CD4-positive, alpha-beta memory T cell (primary cell): ENCODE measurements at places on chromosomes 7 and 10.

DNA sequence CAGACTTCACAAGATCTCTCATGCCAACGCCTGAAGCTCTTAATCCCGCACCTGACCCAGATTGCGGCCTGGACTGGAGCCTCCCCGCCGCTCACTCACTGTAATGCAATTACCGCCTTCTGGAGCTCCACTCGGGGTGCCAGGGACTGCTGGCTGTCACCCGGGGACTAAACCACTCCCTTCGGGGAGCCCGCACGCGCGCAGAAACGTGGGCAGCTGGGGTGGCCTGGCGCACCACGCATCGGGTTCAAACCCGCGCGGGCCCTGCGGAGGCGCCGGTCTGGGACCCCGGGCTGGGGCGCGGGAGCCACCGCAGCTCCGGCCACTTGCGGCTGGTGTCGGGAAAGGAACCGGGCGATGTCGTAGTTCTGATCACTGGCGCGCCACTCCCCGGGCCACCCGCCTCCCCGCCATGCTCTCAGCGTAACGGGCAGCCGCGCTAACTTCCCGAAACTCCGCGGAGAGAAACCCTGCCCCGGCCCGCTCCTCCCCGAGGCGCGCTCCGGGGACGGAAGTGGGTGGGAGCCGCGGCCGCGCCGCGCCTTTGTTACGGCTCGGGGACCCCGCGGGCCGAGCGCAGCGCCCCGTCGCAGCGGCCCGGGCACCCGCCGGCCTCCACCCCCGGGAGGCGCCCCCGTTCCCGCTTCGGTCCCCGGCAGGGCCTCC lies 100.3 kb upstream of the SVIL start:
- DNase-seq: peak; percentile 60

- no peak for DNase-seq
Observed at GRCh38 chr10:5942001-5942400, 35.3 kb downstream of the IL15RA start.

DNA sequence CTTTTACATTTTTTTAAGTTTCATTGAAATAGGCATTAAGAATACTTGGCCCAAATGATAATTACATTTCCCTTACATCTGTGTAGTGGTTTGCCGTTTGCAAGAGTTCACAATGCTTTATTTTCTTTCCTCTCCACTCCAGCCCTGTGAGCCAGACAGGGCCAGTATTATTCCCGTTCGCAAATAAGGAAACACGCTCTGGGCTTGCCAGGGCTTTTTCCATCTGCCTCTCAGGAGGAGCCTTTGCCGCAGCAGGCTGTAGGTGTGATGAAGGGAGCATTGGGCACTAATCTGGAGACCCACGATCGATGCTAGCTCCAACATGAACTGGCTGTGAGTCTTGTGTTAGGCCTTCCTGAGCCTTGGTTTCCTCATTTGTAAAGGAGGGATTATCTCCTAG lies 154.4 kb downstream of the GALNT17 start:
- DNase-seq: no peak

DNA sequence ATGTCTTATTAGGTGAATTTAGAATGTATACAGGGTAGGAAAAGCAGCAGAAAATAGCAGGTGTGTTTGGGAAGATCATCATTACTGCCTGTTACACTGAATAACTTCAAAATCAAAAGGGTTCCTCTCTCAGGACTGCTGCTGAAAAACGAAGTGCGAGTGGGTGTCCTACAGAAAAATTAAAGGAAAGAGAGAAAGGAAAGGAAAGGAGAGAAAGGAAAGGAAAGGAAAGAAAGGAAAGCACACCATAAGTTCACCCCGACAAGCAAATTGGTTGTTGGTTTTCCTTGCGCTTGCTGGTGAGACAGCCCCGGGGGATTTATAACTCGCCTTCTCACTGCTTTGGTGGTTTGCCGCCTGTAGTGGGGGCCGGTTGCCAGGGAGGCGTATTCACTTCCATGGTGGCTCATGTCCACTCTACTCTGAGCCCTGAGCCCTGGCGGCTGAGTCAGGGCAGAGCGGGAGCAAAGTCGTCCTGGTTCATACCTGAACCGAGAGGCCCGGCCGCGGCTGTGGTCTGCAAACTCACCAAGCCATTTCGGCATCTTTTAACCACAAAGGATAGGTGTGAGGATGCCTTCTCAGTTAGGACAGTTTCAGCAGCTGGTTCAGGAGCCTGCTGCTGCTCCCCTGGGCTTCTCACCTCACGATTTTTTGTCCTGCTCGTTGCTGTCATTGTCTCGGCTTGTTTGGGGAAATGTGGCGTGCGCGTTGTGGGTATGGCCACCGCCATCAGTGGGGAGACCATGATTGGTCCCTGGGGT lies 26.1 kb downstream of the INPP5A start:
- no peak for DNase-seq

DNA sequence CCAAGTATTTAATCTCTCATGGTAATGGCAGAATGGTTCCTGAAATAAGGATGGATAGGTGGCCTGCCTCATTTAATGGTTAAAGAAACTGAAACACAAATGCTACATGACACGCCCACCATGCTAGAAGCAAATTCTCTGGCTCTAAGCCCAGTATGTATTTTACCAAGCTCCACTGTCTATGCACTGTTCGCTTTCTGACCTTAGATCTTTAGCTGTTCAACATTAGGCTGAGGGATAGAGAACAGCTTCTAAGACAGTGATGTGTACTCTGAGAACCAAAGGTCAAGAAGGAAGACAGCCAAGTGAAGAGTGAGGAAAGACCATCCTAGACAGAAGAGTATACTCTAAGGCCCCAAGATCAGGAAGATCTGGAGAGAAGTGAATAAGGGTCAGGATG lies 26.6 kb downstream of the FAM3C start:
- no peak for DNase-seq

DNA sequence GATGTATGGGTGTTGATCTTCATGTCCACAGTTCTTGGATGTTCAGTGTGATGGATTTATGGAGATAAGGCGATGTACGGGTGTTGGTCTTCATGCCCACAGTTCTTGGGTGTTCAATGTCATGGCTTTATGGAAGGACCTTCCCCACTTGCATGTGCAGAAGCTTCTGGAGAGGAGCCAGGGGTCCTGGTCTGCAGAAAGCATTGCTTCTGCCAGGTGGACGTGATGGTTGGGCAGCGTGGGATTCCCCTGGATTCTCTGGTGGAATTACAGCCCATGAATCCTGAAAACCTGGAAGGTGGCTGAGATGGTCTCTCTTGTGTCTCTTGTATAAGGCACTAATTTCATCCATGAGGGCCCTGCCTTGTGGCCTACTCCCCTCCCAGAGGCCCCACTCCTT lies 183.7 kb upstream of the TCERG1L start:
- DNase-seq: no peak

DNA sequence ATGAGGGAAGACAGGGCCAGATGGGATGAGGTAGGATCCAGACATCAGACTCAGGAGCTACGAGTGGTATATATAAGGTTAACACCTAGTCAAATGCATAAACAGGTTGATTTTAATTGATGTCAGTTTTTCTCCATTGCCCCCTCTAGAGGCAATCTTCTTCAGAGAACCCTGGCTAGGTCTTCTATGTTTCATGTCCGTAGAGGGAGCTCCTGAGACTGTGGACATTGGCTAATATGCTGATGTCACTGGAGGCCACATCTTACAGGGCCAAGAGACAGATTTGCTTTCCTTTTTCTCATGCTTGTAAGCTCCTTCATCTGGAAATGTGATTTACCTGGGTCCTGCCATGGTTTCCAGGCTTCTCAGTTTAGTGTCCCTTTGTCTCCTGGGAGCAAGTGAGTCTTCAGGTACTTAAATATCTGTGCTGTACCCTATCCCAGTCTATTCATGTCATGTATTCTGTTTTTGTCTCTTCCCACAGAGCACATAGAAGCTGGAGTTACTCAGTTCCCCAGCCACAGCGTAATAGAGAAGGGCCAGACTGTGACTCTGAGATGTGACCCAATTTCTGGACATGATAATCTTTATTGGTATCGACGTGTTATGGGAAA lies 161.6 kb upstream of the PRSS1 start:
- peak; percentile 33 for DNase-seq

- DNase-seq: no peak
Observed at GRCh38 chr7:98368716-98369115, 32.2 kb downstream of the BAIAP2L1 start.

DNA sequence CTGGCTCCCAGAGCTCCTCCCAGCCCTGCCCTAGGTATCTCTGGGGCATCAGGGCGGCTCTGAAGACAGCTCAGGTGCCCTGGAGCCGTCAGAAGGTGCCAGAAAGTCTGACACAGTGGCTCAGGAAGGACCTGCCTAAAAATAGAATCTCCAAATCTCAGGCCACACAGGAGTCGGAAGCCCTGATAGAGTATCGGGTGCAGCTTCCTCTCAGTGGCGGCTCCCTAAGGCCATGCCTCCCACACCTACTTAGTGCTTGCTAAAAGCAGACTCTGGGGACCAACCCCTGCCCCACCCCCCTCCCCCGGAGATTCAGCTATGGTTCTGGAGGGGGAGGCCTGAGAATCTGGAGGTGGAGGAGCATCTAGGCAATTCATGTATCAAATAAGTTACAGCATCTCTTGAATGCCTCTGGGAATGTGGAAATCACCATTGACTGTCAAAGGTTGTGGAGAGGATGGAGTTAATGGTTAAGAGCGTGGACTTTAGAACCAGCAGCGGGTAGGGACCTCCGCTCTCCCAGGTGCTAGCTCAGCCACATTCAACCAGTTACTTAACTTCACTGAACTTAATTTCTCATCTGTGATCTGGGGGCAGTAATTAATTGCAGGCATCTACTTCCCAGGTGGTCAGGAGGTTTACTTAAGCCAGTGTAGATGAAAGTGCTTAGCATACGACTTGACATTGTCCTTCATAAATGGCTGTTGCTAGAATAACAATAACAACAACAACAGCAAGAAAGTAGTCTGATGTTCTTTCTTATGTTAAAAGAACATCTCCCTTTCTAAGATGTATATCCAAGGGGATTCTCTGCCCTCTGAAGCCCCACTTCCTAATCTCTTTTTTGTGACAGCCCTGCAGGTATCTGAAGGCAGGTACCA lies 38.6 kb upstream of the MXI1 start:
- no peak for DNase-seq

GRCh38 chr7:51950813-51951212 lies 634.2 kb upstream of the COBL start:
- no peak for DNase-seq

- DNase-seq: no peak
Observed at GRCh38 chr7:142146124-142146523, 34.6 kb downstream of the MGAM2 start.

DNA sequence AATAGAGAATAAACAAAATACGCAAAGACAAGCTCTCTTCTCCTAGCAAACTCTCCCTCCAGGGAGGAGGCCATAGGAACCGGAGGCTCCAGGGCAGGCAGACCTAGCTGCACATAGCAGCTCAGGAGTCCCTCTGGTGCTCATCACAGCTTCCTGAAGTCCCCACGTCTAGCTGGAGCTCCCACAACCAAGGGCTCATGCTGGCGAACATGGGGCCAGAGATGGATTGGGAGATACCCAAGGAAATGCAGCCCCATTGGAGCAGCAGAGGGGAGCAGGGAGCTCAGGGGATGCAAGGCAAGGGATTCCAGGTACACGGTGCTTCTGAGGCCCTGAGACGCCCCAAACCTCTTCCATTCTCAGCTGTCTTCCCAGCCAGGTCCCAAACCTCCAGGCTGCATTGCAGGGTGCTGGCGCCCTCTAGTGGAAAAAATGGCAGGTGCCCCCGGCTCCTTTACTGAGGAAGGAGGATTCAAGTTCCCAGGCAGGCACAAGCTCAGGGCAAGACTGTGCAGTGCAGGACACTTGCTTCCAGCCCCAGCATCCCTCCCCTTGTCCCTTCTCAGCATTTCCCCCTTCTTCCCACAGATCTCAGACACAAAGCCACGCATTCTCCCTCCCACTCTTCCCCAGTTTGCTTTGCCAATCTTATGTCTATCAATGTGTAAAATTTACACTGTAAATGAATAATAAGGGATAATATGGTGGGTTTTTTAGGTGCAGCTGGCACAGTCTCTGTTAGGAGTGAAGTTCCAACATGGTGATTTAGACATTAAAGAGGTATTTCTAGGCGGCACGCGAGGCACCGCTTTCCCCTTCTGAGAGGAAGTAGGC lies 46.2 kb downstream of the GPAM start:
- DNase-seq: peak; percentile 42

DNA sequence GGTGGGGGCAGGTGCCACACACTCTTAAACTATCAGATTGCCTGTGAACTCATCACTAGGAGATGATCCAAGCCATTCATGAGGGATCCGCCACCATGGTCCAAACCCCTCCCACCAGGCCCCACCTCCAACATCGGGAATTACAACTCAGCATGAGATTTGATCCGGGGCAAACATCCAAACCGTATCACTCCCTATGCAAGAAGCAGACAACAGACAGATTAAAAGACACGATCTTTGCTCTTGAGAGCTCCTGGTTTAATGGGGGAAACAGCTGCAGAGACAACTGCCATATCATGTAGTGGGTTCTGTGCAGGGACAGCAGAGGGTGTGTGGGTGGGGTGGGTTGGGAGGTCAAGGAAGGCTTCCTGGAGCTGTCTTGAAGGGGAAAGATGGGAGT lies 123.6 kb downstream of the EMX2 start:
- DNase-seq: no peak

DNA sequence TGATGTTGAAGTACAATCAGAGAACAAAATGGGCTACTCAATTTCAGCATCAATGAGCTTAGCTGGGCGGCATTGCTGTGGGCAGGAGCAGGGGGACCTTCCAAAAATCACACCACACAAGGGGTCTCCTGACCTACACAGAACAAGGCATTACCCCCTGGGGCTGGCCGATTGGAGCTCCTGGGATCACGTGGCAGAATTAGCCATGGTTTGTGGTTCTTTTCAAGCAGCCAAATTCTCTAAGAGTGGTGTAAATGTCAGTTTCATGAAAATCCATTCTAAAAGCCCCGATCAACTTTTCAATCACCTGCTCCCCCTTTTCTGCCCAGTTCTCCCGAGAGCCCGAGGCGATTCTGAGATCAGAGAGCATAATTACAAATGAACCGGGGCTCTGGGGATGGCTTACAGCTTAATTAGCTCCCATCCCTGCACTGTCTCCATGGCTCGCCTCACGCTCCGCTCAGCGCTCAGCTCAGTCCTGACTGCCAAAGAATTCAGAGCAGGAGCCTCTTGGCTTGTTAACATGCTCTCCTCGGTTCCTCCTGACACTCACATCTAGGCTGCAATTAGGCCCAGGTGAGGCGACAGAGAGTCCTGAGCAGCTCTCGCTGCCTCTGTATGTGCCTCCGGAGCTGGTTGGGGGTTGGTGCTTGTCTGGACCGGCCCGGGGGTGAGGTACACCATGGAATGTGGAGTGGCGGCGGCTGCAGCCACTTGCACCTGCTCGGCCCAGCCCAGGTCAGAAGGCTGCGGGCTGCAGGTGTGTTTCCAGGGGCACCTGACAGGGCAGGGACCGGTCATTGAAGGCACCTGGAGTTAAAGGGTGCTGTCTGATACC lies 111.8 kb downstream of the WDR11 start:
- DNase-seq: no peak
